Prostate gland (tissue), 2 donors: ENCODE measurements at places on chromosomes 5 and 9.

DNA sequence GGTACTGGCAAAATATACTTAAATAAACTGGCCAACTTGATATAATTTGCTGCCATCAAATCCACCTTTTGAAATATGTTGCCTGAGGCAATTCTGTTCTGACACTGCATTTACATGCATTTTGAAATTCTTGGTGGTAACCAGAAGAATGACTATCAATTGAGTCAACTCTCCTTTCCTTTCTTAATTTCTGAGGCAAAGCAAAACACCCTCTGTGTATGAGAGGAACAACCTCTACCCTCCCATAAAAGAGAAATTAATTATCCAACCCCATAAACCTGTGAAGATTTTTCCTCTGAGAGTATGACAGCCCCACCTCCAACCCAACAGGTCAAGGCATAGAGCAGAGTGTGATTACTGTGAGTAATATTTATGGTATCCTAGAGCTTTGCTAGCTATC is 286.8 kb downstream of the NR2F1-AS1 start:
- H3K4me3 ChIP-seq, result no peak overlapping the region
- no peak for DNase-seq
- H3K36me3 ChIP-seq, result no peaks in the 10 kb centered on the region
- H3K4me1 ChIP-seq, result no peaks in the 10 kb centered on the region
- no peak overlapping the region for H3K27ac ChIP-seq

- H3K27ac ChIP-seq, result no peak overlapping the region
- no peaks in the 10 kb centered on the region for H3K36me3 ChIP-seq
- DNase-seq, result no peak
- no peaks in the 10 kb centered on the region for H3K4me1 ChIP-seq
These were observed 56.6 kb downstream of the CHSY3 start for GRCh38 chr5:129960831-129961230.

DNA sequence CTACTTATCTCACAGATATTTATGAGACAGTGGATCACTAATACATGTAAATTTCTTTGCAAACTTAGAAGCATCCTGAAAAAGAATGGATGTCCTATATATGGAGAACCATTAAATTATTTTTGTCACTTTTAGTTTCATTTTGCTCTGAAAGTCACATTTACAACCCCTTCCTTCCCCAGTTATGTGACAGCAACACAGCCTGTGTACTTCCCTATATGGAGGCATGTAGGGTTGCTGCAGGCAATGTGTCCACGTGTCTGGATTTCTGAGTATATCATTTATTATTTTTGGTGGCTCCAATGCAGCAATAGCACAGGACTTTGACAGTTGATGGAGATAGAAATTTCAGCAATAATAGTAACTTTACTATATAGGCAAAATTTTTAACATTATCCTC is 156.4 kb downstream of the ST8SIA4 start:
- H3K4me1 ChIP-seq, result no peaks in the 10 kb centered on the region
- H3K36me3 ChIP-seq, result no peaks in the 10 kb centered on the region
- H3K4me3 ChIP-seq, result no peak overlapping the region
- no peak for DNase-seq
- H3K27ac ChIP-seq, result no peak overlapping the region
- H3K27me3 ChIP-seq, result no peaks in the 10 kb centered on the region

GRCh38 chr5:23445573-23445972 is 61.8 kb upstream of the PRDM9 start:
- H3K27me3 ChIP-seq, result no peaks in the 10 kb centered on the region
- no peak overlapping the region for H3K27ac ChIP-seq
- no peaks in the 10 kb centered on the region for H3K36me3 ChIP-seq
- no peak for DNase-seq
- H3K4me3 ChIP-seq, result no peak overlapping the region

DNA sequence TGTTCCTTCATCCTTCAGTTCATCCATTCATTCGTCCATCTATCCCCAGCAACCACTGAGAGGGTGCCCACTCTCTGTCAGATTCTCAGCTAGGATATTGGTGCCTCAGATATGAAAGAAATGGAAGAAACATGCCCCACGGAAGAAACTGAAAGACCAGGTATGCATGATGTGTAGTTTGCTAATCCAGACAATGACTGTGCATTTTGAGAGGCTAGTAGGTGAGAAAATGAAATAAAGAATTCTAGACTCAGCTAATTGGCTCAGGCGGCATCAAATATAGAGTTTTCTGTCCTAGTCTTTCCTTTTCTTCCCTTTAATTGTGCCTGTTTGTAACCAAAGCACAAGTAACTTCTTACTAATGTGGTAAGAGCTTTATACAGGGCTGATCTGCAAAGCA is 104.7 kb downstream of the PDZD2 start:
- H3K4me1 ChIP-seq, result no peaks in the 10 kb centered on the region
- no peak overlapping the region for H3K27ac ChIP-seq
- no peak for DNase-seq
- H3K4me3 ChIP-seq, result no peak overlapping the region

GRCh38 chr9:97990259-97990658 is 7.1 kb downstream of the ANP32B start:
- H3K27ac ChIP-seq, result no peak overlapping the region
- H3K36me3 ChIP-seq, result no peaks in the 10 kb centered on the region
- H3K4me1 ChIP-seq, result peaks cover 10% of the 10 kb centered on the region
- no peak for DNase-seq
- H3K4me3 ChIP-seq, result no peak overlapping the region
- H3K27me3 ChIP-seq, result no peaks in the 10 kb centered on the region

DNA sequence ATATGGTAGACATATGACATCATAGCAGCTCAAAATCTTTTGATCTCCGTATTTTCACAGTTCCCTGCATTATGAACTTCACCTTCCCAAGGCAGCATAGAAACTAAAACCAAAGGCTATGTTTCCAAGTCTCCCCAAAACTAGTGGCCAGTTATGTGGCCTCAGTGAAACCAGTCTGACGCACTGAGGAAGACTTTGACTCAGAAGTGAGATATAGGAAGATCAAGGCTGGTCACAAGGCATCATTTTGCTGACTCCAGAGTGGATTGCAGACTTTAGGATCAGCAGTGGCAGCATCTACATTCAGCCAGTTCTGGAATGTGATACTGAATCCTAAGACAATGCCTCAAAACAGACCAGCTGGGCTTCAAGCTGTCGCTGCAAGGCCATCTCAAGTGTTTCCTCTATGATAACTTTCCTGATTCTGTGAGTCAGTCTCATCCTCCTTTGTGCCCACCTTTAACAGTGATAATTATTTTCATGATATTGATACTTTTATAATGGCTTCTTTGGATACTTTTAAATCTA is 34.4 kb upstream of the ELL2 start:
- no peak overlapping the region for H3K4me3 ChIP-seq
- H3K27me3 ChIP-seq, result no peaks in the 10 kb centered on the region
- no peak overlapping the region for H3K27ac ChIP-seq
- no peaks in the 10 kb centered on the region for H3K36me3 ChIP-seq
- H3K4me1 ChIP-seq, result peaks cover 4% of the 10 kb centered on the region
- DNase-seq, result no peak

DNA sequence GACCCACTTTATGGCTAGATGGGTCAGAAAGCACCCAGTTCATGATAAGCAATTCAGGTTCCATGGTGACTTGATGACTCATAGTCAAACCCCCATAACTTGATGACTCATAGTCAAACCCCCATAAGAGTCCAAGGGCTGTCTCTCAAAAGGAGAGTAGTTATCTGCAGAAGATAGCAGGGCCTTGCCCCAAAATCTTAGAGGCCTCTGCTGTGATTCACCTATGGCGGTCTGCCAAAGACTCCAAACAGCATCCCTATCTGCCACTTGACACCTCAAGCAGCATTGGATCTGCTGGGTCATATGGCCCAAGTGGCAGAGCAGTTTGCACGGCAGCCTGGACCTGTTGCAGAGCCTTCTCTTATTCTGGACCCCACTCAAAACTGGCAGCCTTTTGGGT is 395.2 kb upstream of the KIF2A start:
- H3K4me3 ChIP-seq, result no peak overlapping the region
- DNase-seq, result no peak
- no peak overlapping the region for H3K27ac ChIP-seq
- no peaks in the 10 kb centered on the region for H3K27me3 ChIP-seq
- no peaks in the 10 kb centered on the region for H3K36me3 ChIP-seq

DNA sequence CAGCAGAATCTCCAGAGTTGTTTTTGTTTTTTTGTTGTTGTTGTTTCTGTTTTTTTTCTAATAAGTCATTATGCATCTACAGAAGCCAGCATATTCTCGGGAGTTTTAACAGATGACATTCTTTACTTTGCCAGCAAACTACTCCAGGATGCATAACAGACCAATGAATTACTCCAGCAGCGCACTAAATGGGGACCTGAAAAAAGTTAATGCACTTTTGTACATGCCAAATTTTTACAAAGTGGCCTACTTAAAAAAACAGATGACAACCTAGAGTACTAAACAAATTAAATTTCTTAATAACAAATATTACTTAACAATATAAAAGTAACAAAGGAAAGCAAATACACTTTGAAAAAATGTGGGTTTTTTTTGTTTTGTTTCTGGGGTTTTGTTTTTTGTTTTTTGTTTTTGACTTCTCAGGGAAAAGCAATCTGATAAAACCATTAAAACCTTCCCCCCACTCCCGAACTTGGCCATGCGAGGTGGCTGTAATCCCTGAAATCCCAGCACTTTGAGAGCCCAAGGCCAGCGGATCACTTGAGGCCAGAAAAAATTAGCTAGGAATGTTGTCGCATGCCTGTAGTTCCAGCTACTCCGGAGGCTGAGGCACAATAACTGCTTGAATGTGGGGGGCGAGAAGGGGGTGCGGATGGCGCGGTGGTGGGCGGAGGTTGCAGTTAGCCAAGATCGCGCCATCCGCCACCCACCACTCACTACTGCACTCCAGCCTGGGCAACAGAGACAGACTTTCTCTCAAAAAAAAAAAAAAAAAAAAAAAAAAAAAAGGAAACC is 352.4 kb downstream of the CETN3 start:
- no peaks in the 10 kb centered on the region for H3K4me1 ChIP-seq
- H3K36me3 ChIP-seq, result no peaks in the 10 kb centered on the region
- no peak overlapping the region for H3K4me3 ChIP-seq
- DNase-seq, result no peak

DNA sequence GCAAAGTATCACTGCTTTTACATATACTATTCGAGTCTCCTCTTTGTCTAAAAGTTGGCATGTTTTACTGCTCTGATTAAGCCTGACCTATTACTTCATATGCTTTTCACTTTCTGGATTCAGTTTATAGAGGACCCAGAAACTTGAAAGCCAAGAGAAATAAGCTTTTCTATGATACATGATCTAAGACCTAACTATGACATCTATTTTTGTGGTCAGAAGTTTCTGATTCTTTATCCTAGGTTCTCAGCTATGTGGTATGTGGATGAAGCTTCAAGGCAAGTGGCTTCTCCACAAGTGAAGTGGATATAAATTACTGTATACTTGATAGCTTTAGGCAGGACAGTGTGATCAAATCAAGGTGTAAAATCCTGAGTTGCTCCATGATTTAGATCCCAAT is 6.3 kb downstream of the EDIL3 start:
- no peak overlapping the region for H3K27ac ChIP-seq
- no peak overlapping the region for H3K4me3 ChIP-seq
- H3K27me3 ChIP-seq, result peaks cover 9% of the 10 kb centered on the region
- H3K4me1 ChIP-seq, result no peaks in the 10 kb centered on the region

DNA sequence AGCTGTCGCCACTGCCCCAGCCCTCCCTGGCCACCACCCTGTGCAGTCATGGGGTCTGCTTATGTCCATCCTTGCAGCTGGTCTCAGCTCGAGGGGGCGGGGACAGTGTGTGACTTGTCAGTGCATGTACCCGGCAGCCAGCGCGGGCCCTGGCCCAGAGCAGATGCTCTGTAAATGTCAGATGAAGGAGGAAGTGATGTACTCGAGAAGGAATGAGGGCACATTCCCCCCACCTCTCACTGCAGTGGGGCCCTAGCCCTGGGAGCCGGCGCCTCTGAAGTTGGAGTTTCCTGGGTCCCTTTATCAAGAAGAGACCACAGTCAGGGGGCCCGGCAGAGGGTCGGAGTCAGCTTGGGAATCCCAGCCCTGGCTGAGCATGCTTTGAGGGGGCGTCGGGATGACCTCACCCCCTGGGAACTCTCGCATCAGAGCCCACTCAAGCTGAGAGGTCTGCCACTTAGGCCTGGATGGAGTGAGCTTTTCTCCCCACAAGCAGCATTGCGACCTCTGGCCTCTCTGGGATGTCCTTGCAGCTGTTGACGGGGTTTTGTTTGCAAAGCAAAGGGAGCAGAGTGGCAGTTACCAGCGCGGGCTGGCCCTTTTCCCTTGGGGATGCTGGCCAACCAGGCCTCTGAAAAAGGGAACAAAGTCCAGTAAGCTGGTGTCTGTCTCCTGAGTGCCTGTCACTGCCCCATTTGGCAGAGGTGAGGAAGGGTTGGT is 19.0 kb downstream of the NEURL1B start:
- no peak overlapping the region for H3K4me3 ChIP-seq
- H3K27me3 ChIP-seq, result no peaks in the 10 kb centered on the region
- peaks cover 12% of the 10 kb centered on the region for H3K4me1 ChIP-seq

- H3K4me1 ChIP-seq, result no peaks in the 10 kb centered on the region
- no peaks in the 10 kb centered on the region for H3K27me3 ChIP-seq
- DNase-seq, result no peak
- H3K4me3 ChIP-seq, result no peak overlapping the region
These were observed 228.7 kb downstream of the ADAMTS6 start for GRCh38 chr5:65252977-65253376.

GRCh38 chr5:77983482-77984199 is 207.5 kb upstream of the TBCA start:
- H3K4me3 ChIP-seq, result no peak overlapping the region
- H3K27ac ChIP-seq, result no peak overlapping the region
- peaks cover 2% of the 10 kb centered on the region for H3K27me3 ChIP-seq
- DNase-seq, result no peak
- no peaks in the 10 kb centered on the region for H3K4me1 ChIP-seq

- no peaks in the 10 kb centered on the region for H3K4me1 ChIP-seq
- no peak overlapping the region for H3K4me3 ChIP-seq
- no peak overlapping the region for H3K27ac ChIP-seq
- H3K36me3 ChIP-seq, result no peaks in the 10 kb centered on the region
- H3K27me3 ChIP-seq, result no peaks in the 10 kb centered on the region
These were observed 462.7 kb downstream of the EBF1 start for GRCh38 chr5:158637039-158637438.

DNA sequence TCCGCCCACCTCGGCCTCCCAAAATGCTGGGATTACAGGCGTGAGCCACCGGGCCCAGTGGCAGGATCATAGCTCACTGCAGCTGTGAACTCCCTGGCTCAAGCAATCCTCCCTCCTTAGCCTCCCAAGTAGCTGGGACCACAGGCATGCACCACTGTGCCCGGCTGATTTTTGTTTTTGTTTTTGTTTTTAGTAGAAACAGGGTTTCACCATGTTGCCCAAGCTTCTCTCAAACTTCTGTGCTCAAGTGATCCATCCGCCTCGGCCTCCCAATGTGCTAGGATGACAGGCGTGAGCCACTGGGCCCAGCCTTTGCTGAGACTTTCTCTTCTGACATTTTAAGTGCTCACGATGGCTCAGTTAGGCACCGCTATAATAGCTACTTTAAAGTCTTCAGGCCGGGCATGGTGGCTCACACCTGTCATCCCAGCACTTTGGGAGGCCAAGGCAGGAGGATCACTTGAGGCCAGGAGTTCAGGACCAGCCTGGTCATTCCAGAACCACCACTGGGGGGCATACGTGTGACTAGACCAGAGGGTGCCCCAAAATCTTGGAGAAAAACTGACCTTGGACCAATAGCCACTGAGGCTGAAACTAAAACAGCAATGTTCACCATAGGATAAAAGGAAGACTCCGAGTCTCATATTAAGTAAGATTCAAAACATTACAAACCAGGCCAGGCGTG is 3.1 kb upstream of the ENTPD8 start:
- no peaks in the 10 kb centered on the region for H3K27me3 ChIP-seq
- H3K4me3 ChIP-seq, result no peak overlapping the region
- DNase-seq, result no peak
- no peak overlapping the region for H3K27ac ChIP-seq
- no peaks in the 10 kb centered on the region for H3K4me1 ChIP-seq

GRCh38 chr5:167458412-167458811 is 833.0 kb upstream of the WWC1 start:
- no peaks in the 10 kb centered on the region for H3K4me1 ChIP-seq
- H3K4me3 ChIP-seq, result no peak overlapping the region
- DNase-seq, result no peak
- no peak overlapping the region for H3K27ac ChIP-seq
- H3K36me3 ChIP-seq, result no peaks in the 10 kb centered on the region
- no peaks in the 10 kb centered on the region for H3K27me3 ChIP-seq
